CD4-positive, alpha-beta T cell treated with Interleukin-2 at 100 ng/mL for 4 hours (primary cell): ENCODE measurements at places on chromosomes 7 and 10.

DNA sequence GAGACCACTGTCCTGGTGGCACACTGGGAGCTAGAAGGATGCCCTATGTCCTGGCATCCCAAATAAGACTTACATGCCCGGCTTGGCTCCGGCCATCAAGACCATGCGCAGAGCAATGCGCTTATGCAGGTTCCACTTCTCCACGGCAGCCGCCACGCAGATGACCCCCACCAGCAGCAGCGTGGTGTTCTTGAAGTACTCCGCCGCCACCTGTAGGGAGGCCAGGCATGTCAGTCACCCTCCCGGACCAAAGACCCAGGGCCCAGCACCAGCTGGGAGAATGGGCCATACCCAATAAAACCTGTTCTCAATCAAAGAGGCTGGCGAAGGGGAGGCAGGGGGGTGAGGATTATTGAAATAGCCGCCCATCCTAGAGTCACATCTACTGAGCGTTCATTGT, 19.9 kb downstream of the SLC13A4 start:
- DNase-seq = no peak

- no peak for DNase-seq
Measured at GRCh38 chr7:128937647-128938543, at the start of gene IRF5. Gene IRF5, plus strand, starts transcription at chr7:128937927. Its CDS starts 4,155 bp downstream, at chr7:128942082.

DNA sequence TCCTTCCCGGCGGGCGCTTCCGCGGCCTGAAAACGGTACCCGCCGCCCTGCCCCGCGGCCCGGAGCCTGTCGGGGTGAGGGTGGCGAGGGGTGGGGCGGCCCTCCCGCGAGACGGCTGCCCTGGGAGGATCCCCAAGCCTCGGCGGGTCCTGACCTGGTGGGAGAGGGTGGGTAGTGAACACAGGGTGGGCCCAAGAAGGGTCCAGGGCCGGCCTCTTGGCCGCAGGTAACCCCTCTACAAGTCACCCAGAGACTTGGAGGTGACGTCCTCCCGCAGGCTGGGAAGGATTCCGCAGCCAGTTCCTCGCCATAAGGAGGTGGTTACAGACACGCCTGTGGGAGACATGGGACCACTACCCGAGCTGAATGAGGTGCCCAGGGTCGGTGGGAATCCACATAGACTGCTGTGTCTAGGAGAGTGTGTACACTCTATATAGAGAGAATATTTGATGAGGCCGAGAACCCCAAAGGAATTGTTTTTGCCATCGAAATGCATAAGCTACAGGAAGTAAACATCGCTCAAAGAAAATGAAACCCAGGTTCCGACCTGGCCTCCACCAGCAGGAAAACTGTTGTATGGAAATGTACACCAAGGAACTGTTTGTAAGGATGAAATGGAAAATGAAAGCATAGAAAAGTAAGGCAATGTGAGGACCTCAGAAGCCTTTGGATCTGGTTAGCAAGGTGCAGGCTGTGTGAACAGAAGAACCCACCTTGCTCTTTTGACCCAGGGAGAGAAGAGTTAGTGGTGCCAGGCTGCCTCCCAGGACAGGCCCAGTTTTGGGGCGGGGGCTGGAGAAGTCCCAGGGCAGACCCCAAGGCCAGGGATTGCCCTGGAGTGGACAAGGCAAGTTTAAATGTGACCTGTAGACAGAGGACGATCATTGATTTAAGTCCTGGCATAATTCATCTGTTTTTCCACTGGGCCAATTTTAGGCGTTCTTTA, 659 bp downstream of the OPTN start:
- peak; percentile 18 for DNase-seq

- DNase-seq = no peak
Measured at GRCh38 chr7:28908775-28909174, 49.4 kb downstream of the TRIL start.

DNA sequence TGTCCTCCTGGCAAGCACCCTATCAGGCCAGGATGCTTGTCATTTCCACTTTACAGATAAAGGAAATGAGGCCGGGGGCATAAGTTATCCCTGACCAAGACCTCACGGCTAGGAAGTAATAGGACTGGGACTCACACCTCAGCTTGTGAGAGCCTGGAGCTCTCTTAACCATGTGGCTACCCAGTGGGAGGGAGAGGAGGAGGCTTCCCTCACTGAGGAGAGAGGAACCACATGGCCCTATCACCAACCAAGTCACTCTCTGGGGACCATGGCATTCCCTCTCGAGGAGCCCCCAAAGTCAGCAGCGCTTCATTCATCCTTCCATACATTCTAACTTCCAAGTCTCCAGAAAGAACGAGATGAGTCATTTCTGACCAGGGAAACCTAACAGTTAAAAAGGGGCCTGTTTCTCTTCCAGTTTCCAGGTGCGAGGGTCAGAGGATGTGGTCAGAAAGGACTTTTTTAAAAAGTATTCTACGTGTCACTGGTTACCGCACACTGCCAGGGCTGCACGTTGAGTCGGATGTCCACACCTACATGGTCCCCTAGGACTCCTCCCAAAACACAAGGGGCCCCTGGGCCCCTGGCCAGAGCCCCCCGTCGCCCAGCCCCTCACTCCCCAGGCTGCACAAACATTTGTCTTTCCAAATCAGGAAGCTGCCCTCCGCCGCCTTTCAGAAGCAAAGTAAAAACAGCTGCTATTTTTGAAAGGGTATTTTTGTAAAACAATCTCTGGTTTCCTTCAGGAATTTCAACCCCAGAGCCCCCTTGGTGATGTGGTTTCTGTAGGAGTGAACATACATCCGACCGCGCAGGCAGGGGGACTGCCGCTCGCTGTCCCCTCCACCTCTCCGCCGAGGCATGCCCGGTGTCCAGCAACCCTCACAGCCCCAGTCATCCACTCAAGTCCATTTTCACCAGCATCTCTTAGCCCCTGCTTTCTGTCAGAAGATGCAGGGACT, 128.2 kb upstream of the CHST15 start:
- DNase-seq = no peak

GRCh38 chr7:23298141-23298881, 828 bp upstream of the MALSU1 start:
- DNase-seq = no peak

GRCh38 chr7:140034421-140034820, 28.3 kb downstream of the PARP12 start:
- no peak for DNase-seq

- DNase-seq = no peak
Measured at GRCh38 chr10:132263866-132264265, 43.9 kb downstream of the STK32C start.

- peak; percentile 5 for DNase-seq
Measured at GRCh38 chr10:102384053-102384452, 11.5 kb upstream of the NFKB2 start.

- no peak for DNase-seq
Measured at GRCh38 chr10:96387601-96388000, 28.8 kb upstream of the OPALIN start.

DNA sequence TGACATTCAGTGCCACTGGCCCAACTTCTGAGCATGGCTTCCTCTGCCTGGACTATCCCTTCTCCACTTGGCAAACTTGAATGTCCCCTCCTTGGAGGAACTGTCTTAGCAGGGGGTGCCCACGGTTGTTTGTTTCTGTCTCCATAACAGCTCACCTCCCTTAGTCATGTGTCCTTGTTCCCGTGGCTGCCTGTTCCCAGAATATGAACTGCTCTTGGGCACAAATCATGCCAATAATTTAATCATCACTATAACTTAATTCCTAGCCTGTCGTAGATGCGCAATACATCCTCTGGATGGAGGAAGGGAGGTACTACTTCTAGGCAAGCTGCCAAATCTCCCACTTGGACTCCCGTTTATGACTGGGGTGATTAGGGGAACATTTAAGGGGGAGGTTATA, 173.1 kb downstream of the MYOF start:
- DNase-seq = no peak

DNA sequence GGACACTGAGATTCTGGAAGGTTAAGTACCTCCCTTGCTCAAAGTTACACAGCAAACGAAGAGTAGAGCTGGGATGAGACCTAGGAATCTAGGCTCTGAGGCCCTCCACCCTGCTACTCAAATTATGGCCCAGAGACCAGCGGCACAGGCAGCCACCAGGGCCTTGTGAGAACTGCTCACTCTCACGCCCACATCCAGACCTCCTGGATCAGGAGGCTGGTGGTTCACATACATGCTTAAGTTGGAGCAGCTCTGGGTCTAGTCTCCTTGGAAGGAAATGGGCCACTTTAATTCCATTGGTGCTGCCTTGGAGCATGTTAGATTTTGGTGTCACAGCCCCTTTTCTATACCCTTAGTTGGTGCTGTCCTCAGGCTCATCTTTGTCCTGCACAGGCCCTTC, 41.9 kb downstream of the ADRA2A start:
- no peak for DNase-seq

DNA sequence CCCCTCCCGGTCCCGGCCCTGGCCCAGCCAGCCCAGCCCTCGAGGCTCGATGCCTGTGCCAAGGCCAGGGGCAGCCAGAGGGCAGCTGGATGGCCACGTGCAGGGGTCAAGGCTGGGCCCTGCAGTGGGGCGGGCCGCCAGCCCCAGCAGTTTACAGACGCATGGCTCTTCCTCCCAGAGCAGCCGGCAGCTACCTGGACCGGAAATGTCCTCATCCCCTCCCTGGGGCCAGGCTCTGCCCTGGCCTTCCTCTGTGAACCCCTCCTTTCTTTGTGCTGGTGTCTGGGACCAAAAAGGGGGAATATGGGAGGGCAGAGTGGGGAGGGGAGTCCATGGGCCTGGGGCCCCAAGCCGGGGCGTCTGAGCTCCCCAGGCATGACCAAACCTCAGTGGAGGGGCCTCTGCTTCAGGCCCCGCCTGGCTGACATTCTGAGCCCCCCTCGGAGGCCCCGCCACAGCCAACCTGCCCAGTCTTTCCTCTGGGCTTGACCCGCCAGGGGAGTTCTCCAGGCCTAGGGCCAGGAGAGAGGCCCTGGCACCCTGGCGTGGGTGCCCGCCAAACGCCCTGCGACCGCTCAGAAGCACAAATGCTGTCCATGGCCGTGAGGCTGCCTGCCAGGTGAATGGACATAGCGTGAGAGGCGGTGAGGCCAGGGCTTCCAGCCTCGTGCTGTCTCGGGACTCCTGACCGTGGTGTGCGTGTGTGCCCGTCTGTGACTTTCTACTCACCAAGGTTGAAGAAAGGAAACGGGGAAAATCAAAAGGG, 24.7 kb upstream of the AMZ1 start:
- DNase-seq = no peak

GRCh38 chr7:135508883-135509588, 866 bp downstream of the CNOT4 start:
- DNase-seq = peak; percentile 16

DNA sequence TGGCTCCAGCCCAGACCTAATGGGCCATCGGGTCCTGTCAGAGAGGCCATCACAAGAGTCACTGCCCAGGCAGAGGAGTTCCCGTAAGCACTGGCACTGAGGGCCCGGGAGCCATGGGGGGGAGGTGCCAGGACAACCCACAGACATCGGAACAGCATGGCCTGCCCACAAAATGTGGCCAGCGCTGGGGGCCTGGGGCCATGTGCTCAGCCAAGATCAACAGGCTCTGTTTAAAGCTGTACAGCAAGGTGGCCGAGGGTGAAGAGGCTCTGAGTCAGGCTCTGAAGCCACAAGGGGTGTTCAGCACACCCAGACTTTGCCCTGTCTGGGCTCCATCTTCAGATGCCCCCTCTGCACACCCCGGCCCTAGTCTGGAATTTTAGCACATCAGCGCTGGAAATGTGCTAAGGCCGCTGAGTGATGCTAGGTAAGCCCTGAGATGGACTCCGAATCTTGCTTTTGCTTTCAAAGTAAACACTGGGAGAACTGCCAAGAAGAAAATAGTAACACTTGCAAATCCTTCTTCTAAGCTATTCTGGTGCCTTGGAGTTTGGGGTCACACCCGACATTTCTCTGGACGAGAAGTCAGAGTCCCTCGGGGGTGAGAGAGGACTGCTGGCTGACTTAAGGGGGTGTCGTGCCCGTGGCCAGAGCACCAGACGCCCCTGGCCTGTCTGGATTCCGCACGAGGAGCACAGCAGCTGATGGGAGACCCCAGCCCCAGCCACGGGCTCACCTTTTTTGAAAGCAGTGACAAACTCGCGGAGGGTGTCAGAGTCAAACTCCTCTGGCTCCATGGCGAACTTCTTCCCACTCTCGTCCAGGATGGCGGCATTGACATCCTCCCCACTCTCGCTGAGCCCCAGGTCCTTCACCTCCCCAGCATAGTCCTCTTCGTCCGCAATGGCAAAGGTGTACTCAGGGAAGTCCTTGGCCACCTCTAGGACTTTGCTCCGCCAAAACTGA, 23.6 kb downstream of the PDIA4 start:
- DNase-seq = no peak

DNA sequence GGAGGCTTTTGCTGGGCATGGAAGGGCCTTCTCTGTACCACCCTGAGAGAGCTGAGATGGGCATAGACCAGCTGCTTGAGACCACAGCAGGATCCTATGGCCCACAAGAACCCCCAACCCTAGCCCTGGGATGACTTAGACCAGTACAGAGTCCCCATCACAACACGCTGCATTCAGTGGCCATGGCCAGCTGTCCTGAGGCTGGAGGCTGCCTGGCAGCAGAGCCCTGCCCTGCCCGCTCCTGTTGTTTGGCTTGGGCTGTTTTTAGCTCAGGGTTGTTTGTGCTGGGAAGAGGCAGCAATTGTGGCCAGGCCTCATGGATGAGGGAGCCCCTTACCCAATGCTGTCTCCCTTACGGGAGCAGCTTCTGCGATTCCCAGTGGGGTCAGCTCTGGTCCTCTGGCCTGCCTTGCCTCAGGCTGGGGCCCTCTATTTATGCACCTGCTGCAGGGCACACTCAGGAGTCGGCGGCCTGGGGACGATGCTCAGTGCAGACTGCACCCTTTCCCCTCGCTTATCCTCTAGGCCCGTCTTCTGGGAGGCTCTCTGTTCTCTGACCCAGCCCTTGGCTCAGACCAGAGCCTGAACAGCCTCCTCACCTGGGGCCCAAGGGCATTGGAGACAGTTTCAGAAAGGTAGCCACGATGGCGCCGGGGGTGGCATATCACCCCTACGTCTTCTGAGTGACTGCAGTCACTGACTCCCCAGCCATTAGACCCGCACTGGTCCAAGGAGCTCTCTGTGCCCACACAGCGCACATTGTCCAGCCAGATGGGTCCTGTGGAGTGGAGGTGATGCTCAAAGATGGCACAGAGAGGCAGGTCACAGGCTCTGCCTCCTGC, 6.3 kb downstream of the LOXL4 start:
- no peak for DNase-seq

GRCh38 chr10:72728462-72728861, 36.5 kb downstream of the MCU start:
- no peak for DNase-seq

DNA sequence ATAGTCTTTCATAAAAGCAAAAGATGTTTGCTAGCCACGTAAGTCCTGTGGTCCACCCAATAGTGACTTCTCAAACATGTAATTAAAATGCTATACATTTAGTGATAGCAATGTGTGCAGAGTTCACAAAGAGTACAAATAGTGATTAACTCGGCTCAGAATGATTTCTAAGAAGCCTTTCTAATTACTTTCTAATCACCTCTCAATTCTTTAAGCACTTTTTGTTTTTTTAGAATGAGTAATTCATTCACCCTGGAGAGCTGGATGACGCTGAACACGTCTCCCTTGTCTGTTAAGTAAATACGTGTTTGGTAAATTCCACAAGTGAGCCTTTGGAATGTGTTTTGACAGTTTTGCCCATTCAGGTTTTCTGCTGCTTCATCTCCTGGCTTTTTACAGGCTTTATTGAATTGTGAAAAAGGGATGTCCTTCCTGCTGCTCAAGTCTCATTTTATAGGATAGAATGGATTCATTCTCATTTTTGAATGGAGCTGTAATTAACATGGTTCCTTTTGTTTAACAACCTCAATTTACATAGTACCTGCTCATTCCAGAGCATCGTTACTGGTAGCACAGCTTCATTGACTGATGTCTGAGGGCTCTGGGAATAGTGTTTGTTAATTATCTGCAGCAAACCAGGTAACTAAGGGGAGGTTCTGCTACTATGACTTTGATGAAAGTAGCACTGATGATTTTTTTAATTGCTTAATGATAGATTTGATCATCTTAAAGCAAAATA, 212.1 kb downstream of the VTI1A start:
- no peak for DNase-seq
